Aorta (tissue), 5 donors: ENCODE measurements at places on chromosomes 11 and 22. TPM values are rescaled to one million over a fixed set of nuclear protein-coding genes. Genes with fewer than 3 reads are reported as not detected.

DCHS1 gene
- total RNA-seq: 60.8 TPM

OR2D2 gene
- total RNA-seq: not detected

SAA4 gene
- total RNA-seq: 0.84 TPM

OR51B4 gene
- not detected for total RNA-seq

TXNRD2 gene
- total RNA-seq: 21.0 TPM

UBQLNL gene
- total RNA-seq: 0.88 TPM

GVQW3 gene
- 1.9 TPM for total RNA-seq

APOBEC3F gene
- total RNA-seq: 6.3 TPM

EML3 gene
- 134 TPM for total RNA-seq

B3GAT3 gene
- total RNA-seq: 26.7 TPM

OR4A16 gene
- total RNA-seq: not detected

CYB5R2 gene
- total RNA-seq: 8.3 TPM

APOBEC3C gene
- 25.3 TPM for total RNA-seq

OR56B4 gene
- not detected for total RNA-seq

APOL1 gene
- total RNA-seq: 50.0 TPM

MMP8 gene
- 0.60 TPM for total RNA-seq

MRPL23 gene
- 43.9 TPM for total RNA-seq

SYCE3 gene
- not detected for total RNA-seq

KLHL35 gene
- 3.1 TPM for total RNA-seq

CENPM gene
- 0.58 TPM for total RNA-seq

OR51B2 gene
- not detected for total RNA-seq

POTEH gene
- total RNA-seq: not detected

TMEM45B gene
- 0.72 TPM for total RNA-seq

TBX10 gene
- total RNA-seq: not detected

KCNQ1OT1 gene
- 2.3 TPM for total RNA-seq

MN1 gene
- 37.7 TPM for total RNA-seq

HORMAD2 gene
- total RNA-seq: not detected

MAPK8IP2 gene
- total RNA-seq: 0.24 TPM

VSIG10L2 gene
- total RNA-seq: not detected

SCUBE2 gene
- total RNA-seq: 6.0 TPM

ADAMTS15 gene
- total RNA-seq: 16.0 TPM

NPAS4 gene
- total RNA-seq: 7.0 TPM
